ENCODE measurements at places on chromosomes 3 and 15. TPM values are rescaled to one million over a fixed set of nuclear protein-coding genes. Genes with fewer than 3 reads are reported as not detected.
A peak's percentile ranks its signal among the peaks of the same experiment; 100 is the strongest.

The CCDC54 gene
- not detected for polyA plus RNA-seq

The GPR156 gene
- polyA plus RNA-seq, result not detected

The FAH gene
- 26.3 TPM for polyA plus RNA-seq

The CHST13 gene
- polyA plus RNA-seq, result 0.89 TPM

The ZNF717 gene
- polyA plus RNA-seq, result 4.2 TPM

- H3K4me3 ChIP-seq, result no peak overlapping the region
- H3K27ac ChIP-seq, result peak overlapping the region; percentile 69
- H3K27me3 ChIP-seq, result no peaks in the 10 kb centered on the region
- peaks cover 2% of the 10 kb centered on the region for H3K4me1 ChIP-seq
These were observed 76.5 kb downstream of the TFDP2 start for GRCh38 chr3:142072816-142073215.

- no peaks in the 10 kb centered on the region for H3K36me3 ChIP-seq
- no peak overlapping the region for H3K4me3 ChIP-seq
- H3K27me3 ChIP-seq, result no peaks in the 10 kb centered on the region
- no peak for DNase-seq
- H3K4me1 ChIP-seq, result peaks cover 5% of the 10 kb centered on the region
These were observed 49.7 kb upstream of the BOC start for GRCh38 chr3:113161661-113162060.

DNA sequence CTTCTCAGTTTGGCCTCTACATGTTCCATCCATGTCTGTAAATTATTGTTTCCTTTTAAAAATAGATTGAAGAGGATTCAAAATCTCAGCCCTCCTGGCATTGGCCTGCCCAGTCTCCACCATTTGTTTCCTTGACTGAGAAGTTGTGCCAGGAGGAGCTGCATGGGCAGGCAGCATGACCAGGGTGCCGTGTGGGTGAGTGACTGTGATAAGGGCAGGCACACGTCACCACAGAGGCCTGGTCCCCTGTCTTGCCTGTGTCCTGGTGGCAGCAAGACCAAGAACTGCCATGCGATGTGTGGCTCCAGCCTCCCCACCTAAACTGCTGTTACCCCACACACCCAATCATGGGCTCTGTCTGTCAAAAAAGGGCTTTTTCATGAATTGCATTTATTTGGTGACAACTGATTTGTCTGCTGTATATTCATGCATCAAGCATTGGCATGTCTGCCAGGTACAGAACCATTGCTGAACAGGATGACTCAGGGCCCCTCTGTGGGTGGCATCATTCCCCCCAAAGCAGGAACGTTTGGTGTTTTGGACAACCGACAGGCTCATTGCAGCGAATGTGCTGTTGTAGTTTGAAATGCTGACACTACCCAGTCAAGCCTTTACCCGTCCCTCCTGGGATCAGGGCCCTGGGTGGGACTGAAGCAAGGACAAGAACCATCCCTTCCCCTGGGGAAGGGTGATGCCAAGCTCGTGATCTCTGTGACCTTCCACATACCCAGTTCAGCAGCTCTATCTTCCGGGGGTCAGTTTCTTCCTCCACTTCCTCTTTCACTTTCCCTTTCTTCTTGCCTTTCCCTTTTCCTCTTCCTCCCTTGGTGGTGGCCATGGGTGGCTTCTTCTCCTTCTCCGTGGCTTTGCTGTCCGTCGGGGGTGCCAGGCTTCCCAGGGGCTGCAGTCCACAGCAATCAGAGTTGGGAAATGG lies 51.6 kb downstream of the TRPM1 start:
- no peaks in the 10 kb centered on the region for H3K4me1 ChIP-seq
- H3K27ac ChIP-seq, result no peak overlapping the region
- peaks cover 2% of the 10 kb centered on the region for H3K27me3 ChIP-seq
- H3K4me3 ChIP-seq, result no peak overlapping the region
- no peak for DNase-seq

The PHC3 gene
- 5.5 TPM for polyA plus RNA-seq

- DNase-seq, result no peak
- no peak overlapping the region for H3K4me3 ChIP-seq
- H3K36me3 ChIP-seq, result no peaks in the 10 kb centered on the region
- H3K27ac ChIP-seq, result no peak overlapping the region
- no peaks in the 10 kb centered on the region for H3K27me3 ChIP-seq
- H3K4me1 ChIP-seq, result no peaks in the 10 kb centered on the region
These were observed 439.3 kb upstream of the KCNMB2 start for GRCh38 chr3:178096955-178097354.

GRCh38 chr3:179929091-179929529 lies 107.6 kb downstream of the PEX5L start:
- no peaks in the 10 kb centered on the region for H3K27me3 ChIP-seq
- H3K36me3 ChIP-seq, result no peaks in the 10 kb centered on the region
- H3K4me1 ChIP-seq, result no peaks in the 10 kb centered on the region

The PPP1R14D gene
- polyA plus RNA-seq, result 348 TPM

DNA sequence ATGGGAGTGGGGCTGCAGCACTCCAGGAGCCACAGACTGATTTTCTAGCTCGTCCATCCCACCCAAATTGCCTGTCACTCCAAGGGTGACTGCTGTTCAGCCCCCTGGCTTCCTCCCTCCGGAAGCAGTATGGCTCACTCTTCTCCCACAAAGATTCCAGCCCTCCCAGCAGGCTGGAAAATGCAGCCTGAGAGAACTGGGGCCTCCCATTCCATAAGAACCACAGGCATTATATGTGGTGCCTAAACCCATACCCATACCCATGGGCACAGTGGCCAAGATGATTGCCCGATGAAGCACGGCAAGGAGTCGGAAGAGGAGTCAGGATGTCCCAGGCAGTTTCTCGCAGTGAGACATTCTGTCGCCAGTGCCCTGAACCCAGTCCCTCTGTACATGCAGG lies 6.0 kb upstream of the VILL start:
- no peaks in the 10 kb centered on the region for H3K36me3 ChIP-seq
- no peak overlapping the region for H3K4me3 ChIP-seq
- no peak for DNase-seq
- H3K27ac ChIP-seq, result no peak overlapping the region

GRCh38 chr3:197205675-197206074 lies 92.7 kb downstream of the DLG1 start:
- H3K27ac ChIP-seq, result no peak overlapping the region
- H3K36me3 ChIP-seq, result peaks cover 3% of the 10 kb centered on the region
- H3K4me3 ChIP-seq, result no peak overlapping the region

The FANCD2OS gene
- not detected for polyA plus RNA-seq

DNA sequence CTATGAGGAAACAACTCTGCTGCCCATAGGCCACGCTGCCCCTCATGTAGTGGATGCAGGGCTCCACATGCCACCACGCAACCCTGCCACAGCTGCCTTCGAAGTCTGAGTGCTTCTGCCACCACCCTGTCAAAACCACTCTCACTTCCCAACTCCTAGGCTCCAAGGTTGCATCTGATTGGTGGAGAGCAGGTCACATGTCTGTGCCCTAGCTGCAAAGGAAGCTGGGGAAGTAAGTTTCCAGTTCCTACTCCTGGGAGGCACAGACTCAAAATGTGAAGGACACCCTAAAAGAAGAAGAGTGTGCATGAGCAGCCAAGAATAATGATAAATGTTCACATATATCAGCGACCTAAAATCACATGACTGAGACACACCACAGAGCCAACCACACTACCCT lies 31.9 kb upstream of the TICRR start:
- no peak overlapping the region for H3K4me3 ChIP-seq
- no peak for DNase-seq
- no peaks in the 10 kb centered on the region for H3K36me3 ChIP-seq
- no peaks in the 10 kb centered on the region for H3K27me3 ChIP-seq
- no peak overlapping the region for H3K27ac ChIP-seq

The SLC12A8 gene
- 0.81 TPM for polyA plus RNA-seq

DNA sequence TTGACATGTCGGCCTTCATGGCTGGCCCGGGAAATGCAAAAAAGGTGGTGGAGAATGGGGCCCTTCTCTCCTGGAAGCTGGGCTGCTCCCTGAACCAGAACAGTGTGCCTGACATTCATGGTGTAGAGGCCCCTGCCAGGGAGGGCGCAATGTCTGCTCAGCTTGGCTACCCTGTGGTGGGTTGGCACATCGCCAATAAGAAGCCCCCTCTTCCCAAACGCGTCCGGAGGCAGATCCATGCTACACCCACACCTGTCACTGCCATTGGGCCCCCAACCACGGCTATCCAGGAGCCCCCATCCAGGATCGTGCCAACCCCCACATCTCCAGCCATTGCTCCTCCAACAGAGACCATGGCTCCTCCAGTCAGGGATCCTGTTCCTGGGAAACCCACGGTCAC lies 23.1 kb upstream of the BSN start:
- no peak for DNase-seq
- H3K27ac ChIP-seq, result no peak overlapping the region
- H3K4me3 ChIP-seq, result no peak overlapping the region
- peaks cover 49% of the 10 kb centered on the region for H3K36me3 ChIP-seq
- no peaks in the 10 kb centered on the region for H3K27me3 ChIP-seq
- no peaks in the 10 kb centered on the region for H3K4me1 ChIP-seq

The TMEM212 gene
- not detected for polyA plus RNA-seq

DNA sequence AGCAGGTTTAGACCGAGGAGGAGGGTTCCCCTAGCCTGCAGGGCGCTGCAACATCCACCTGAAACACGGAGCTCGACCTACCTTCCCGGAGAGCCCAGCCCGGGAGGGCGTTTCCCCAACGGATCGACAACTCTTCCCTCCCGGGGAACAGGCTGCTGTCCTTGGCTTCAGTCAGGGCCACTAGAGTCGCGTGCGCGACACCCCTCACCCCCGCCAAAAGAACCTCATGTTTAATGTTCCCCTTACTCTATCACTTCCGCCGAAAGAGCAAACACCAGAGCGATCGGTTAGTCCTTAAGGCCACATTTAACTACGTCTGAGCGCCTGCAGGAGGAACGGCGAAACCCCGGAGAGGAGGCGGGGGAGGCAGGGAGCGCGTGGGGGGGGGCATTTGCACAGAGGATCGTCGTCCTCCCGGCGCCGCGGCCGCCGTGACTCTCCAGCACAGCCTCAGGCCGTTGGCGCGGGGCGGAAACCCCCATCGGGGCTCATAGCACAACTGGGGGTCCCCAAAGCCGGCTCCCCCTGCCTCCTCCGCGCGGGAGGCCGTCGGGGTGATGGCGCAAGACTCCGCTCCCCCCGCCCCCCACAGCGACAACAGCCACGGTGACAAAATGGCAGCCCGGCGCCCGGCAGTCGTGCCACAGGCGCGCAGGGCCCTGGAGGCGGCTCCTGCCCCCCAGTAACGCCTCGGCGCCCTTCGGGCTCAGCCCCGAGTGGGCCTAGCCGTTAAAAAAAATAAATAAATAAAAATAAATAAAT lies 3.2 kb downstream of the ANP32A start:
- H3K4me1 ChIP-seq, result peaks cover 8% of the 10 kb centered on the region
- no peaks in the 10 kb centered on the region for H3K36me3 ChIP-seq
- H3K4me3 ChIP-seq, result peak overlapping the region; percentile 89
- H3K27ac ChIP-seq, result peak overlapping the region; percentile 97
- H3K27me3 ChIP-seq, result no peaks in the 10 kb centered on the region

DNA sequence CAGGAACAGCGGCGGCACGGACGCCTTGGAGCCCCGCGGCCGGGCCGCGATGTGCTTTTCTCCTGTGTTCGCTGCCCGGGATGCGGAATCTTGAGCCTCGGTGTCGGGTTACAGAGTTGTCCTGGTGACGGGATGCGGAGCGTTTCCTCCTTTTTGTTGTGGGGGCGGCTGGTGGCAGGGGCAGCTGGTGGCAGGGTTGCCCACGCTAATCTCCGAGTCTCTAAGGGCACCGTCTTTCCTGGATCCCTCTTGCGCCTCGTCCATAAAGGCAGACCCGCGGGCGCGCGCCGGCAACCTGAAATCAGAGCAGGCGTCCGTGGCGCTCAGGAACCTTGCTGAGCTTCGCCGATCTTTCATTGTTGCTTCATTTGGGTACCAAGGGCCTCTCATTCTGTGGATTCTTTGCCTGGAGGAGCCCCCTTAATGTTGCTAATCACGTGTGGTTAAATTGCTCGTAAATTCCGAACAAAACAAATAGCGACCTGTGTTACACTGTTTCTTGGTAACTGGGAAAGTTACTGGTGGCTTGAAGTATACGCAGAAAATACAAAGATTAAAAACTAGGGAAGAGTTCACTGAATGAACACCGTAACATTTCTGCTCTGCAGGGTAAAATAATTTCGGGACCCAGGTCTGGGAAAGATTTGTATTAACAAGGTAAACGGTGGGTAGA lies 844 bp upstream of the PFN2 start:
- H3K36me3 ChIP-seq, result no peaks in the 10 kb centered on the region
- peak overlapping the region; percentile 77 for H3K27ac ChIP-seq
- peak; percentile 89 for DNase-seq
- no peaks in the 10 kb centered on the region for H3K27me3 ChIP-seq

The ZNF660 gene
- 0.27 TPM for polyA plus RNA-seq

DNA sequence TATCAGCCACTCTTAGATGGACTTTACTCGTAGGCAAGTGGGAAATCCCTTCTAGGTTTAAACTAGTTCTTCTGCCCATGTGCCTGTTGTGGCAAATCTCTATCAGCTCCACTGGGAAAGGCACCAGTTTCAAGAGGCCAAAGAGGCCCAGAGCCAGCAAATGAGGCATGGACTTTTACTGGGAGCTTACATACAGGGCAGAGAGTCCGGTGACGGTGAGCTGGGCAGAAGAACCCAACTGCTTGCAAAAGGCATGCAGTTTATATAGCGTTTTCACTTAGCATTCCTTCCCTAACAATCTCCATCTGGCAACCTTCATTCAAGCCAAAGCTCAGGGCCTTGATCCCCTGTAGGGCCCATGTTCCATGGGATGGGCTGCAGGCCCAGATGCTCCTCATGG lies 93.0 kb upstream of the C3orf80 start:
- no peaks in the 10 kb centered on the region for H3K4me1 ChIP-seq
- H3K27me3 ChIP-seq, result no peaks in the 10 kb centered on the region
- H3K4me3 ChIP-seq, result no peak overlapping the region
- H3K27ac ChIP-seq, result no peak overlapping the region
- no peak for DNase-seq

The ERC2 gene
- polyA plus RNA-seq, result 2.0 TPM

The CD200 gene
- polyA plus RNA-seq, result 7.9 TPM

The ADGRG7 gene
- polyA plus RNA-seq, result 25.9 TPM

The IL5RA gene
- 0.15 TPM for polyA plus RNA-seq

- no peaks in the 10 kb centered on the region for H3K27me3 ChIP-seq
- H3K27ac ChIP-seq, result no peak overlapping the region
- no peak for DNase-seq
- H3K4me3 ChIP-seq, result no peak overlapping the region
- H3K4me1 ChIP-seq, result peaks cover 18% of the 10 kb centered on the region
- peaks cover 15% of the 10 kb centered on the region for H3K36me3 ChIP-seq
These were observed 34.5 kb downstream of the NPTN start for GRCh38 chr15:73598530-73599160.
